ENCODE measurements at places on chromosomes 1 and 21. TPM values are rescaled to one million over a fixed set of nuclear protein-coding genes. Genes with fewer than 3 reads are reported as not detected.

CFHR4 gene
- not detected for total RNA-seq

CFHR1 gene
- not detected for total RNA-seq

S100A9 gene
- not detected for total RNA-seq

SHISA4 gene
- total RNA-seq: not detected

DNA sequence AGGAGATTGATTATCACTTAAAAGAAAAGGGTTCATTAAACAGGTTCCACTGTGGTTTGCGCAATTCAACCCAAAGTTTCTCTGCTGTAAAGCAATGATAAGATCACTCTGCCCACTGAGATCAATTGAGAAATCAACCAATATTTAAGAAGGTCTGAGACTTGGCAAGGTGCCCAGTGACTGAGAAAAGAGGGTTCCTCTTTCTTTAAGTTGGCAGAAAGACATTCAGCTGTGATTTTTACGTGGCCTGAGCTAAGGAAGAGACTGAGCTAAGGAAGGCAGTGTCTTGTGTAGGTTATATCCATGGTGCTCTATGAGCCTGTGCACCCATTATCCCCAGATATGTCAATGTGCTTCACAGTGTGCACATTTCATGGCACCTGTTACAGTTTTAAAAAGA, 344.1 kb downstream of the DISC1 start:
- H3K4me1 ChIP-seq: peaks cover 12% of the 10 kb centered on the region
- no peak for DNase-seq
- H3K36me3 ChIP-seq: no peaks in the 10 kb centered on the region

- H3K36me3 ChIP-seq: peaks cover 5% of the 10 kb centered on the region
- H3K27me3 ChIP-seq: no peaks in the 10 kb centered on the region
- H3K4me1 ChIP-seq: no peaks in the 10 kb centered on the region
- no peak for DNase-seq
- no peak overlapping the region for H3K27ac ChIP-seq
- no peak overlapping the region for H3K4me3 ChIP-seq
These were observed 59.9 kb downstream of the WARS2 start for GRCh38 chr1:119080586-119080985.

DNA sequence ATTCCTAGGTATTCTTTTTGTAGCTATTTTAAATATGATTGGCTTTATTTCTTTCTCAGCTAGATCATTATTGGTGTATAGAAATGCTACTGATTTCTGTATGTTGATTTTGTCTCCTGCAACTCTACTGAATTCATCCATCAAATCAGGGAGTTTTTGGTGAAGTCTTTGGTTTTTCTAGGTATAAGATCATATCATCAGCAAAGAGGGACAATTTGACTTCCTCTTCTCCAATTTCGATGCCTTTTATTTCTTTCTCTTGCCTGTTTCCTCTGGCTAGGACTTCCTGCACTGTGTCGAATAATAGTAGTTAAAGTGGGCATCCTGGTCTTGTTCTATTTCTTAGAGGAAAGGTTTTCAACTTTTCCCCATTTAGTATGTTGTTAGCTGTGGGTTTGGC, 27.5 kb upstream of the PRKACB start:
- no peak overlapping the region for H3K27ac ChIP-seq
- peaks cover 2% of the 10 kb centered on the region for H3K36me3 ChIP-seq
- no peak overlapping the region for H3K4me3 ChIP-seq
- H3K27me3 ChIP-seq: no peaks in the 10 kb centered on the region
- DNase-seq: no peak

DNA sequence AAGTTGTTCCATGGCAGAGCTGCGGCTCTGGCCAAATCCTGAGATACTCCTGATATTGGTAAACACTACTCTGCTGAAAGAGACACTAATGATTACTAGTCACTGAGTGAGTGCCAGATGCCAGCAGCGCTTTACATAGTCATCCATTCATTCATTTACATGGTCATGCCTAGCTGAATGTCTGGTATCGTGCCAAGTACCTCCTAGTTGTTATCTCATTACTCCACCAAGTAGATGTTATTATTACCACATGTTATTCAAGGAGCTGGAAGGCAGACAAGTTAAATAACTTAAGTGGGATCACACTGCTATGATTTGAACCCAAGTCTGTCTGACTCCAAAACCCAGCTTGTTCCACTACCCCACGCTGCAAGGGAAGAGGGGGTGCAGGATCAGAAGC, 4.7 kb downstream of the OLFML2B start:
- H3K4me3 ChIP-seq: no peak overlapping the region
- H3K27ac ChIP-seq: no peak overlapping the region
- peaks cover 20% of the 10 kb centered on the region for H3K27me3 ChIP-seq
- no peaks in the 10 kb centered on the region for H3K36me3 ChIP-seq

DNA sequence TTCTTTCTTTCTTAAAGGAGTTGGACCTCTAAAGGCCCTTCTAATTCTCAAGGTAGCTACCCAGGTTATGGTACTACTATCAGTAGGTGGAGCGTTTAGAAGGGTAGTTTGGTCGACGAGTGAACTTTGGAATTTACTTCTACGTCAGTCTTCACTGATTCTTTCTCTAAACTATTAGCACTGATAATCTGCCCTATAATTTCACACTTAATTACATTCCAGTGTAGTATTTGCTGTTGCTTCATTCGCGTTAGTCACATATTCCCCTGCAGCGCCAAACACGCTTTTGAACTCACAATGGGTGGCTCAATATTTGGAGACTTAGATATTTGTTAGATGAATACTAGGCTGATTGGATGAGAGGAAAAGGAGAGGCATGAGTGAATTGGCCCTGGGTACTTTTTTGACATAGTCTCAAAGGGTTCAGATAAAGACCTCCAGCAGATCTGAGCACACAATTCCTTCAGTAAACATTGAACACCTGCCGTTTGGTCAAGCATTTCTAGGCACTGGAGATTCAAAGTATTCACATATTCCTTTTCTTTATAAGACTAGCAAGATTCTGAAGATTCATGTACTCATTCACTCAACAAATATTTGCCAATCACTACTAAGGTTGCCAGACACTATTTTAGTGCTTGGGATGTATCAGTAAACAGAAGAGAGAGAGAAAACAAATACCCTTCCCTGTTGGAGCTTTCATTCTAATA, 929 bp upstream of the FOXJ3 start:
- DNase-seq: no peak
- H3K36me3 ChIP-seq: peaks cover 5% of the 10 kb centered on the region
- peak overlapping the region; percentile 74 for H3K4me3 ChIP-seq
- H3K27ac ChIP-seq: peak overlapping the region; percentile 86
- H3K27me3 ChIP-seq: no peaks in the 10 kb centered on the region
- H3K4me1 ChIP-seq: peaks cover 34% of the 10 kb centered on the region

DNA sequence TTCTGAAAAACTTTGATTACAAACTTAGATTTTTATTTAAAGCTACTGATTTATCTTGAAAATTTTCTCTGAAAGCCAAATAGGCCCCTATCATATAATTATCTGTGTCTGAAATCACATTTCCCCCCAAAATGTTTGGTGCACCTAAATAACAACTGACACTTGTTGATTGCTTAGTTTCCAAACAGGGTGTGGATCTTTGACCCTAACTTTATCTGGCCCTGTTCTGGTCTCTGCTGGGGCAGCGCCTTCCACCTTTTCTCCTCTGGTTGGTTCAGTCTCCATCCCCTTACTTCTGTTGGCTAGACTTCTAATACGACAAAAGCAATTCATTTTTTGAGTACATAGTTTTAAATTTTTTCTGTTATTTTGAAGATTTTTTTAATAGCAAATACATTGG, 10.2 kb upstream of the OTUD7B start:
- H3K4me1 ChIP-seq: no peaks in the 10 kb centered on the region
- no peak overlapping the region for H3K4me3 ChIP-seq
- no peaks in the 10 kb centered on the region for H3K36me3 ChIP-seq
- DNase-seq: no peak
- no peak overlapping the region for H3K27ac ChIP-seq
- peaks cover 13% of the 10 kb centered on the region for H3K27me3 ChIP-seq

GRCh38 chr1:89529196-89529595, 4.6 kb downstream of the LRRC8B start:
- H3K36me3 ChIP-seq: peaks cover 38% of the 10 kb centered on the region
- no peaks in the 10 kb centered on the region for H3K27me3 ChIP-seq
- DNase-seq: no peak
- no peak overlapping the region for H3K4me3 ChIP-seq
- no peak overlapping the region for H3K27ac ChIP-seq
- H3K4me1 ChIP-seq: peaks cover 21% of the 10 kb centered on the region

DNA sequence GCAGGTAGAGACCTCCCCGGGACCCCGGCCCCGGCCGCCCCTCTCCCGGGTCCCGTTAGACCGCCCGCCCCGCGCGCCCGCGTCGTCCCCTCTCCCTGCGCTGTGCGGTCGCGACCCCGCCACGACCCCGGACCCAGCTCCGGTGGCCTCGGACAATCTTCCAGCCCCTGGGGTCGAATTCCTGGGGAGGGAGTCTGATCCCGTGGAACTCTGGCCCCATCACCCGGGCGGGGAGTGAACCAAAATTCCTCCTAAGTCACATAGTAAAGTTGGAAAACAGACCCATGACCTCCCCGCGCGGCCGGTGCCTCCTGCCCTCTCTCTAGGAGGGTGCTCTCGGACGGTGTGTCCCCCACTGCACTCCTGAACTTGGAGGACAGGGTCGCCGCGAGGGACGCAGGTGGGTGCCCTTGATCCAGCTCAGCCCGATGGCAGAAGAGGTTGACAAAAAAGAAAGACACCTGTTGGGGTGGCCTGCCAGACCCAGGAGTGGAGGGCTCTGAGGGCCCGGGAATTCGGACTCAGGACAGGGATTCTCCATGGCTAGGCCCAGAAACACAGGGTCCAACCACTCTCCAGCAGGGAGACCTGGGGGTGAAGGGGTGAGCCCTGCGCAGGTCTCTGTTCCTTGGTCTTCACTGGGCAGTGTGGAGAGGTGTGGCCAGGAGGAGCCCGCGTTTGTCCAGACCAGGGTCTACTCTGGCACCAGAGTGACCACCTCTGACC, 451 bp downstream of the ADAMTSL4 start:
- no peaks in the 10 kb centered on the region for H3K36me3 ChIP-seq
- H3K4me1 ChIP-seq: peaks cover 36% of the 10 kb centered on the region
- peak overlapping the region; percentile 73 for H3K4me3 ChIP-seq
- no peak for DNase-seq
- H3K27ac ChIP-seq: no peak overlapping the region

DNA sequence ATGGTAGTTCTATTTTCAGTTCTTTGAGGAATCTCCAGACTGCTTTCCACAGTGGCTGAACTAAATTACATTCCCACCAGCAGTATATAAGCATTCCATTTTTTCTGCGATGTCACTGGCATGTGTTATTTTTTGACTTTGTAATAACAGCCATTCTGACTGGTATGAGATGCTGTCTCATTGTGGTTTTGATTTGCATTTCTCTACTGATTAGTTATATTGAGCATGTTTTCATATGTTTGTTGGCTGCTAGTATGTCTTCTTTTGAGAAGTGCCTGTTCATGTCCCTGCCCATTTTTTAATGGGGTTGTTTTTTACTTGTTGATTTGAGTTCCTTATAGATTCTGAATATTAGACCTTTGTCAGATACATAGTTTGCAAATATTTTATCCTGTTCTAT, 87.9 kb downstream of the RPS6KC1 start:
- no peaks in the 10 kb centered on the region for H3K4me1 ChIP-seq
- H3K27ac ChIP-seq: no peak overlapping the region
- no peak overlapping the region for H3K4me3 ChIP-seq
- H3K27me3 ChIP-seq: no peaks in the 10 kb centered on the region
- DNase-seq: no peak

- no peak overlapping the region for H3K27ac ChIP-seq
- H3K36me3 ChIP-seq: no peaks in the 10 kb centered on the region
- peaks cover 27% of the 10 kb centered on the region for H3K27me3 ChIP-seq
- DNase-seq: no peak
- no peaks in the 10 kb centered on the region for H3K4me1 ChIP-seq
- no peak overlapping the region for H3K4me3 ChIP-seq
These were observed 18.7 kb downstream of the HEYL start for GRCh38 chr1:39620659-39621165.

- DNase-seq: peak; percentile 43
- H3K36me3 ChIP-seq: no peaks in the 10 kb centered on the region
- H3K27me3 ChIP-seq: peaks cover 54% of the 10 kb centered on the region
- peaks cover 5% of the 10 kb centered on the region for H3K4me1 ChIP-seq
- H3K27ac ChIP-seq: no peak overlapping the region
These were observed 41.2 kb downstream of the RRAGC start for GRCh38 chr1:38818175-38818976.

DNA sequence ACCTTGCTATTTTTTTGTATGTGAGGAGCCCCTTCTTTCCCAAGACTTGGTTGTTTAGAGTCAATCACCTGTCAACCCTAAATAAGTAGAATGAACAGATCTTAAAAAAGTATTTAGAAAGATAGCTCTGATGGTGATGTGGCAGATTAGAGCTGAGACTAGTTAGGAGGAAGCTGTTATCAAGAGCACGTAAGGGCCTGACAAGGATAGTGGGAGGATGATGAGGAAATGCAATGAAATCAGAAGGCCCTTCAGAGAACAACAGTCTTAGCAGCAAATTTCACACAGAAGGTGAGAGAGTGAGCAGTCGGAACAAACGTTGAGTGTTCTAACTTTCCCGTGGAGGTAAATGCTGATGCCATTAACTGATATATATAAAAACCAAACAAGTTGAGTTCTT, 15.9 kb upstream of the S1PR1 start:
- no peak overlapping the region for H3K4me3 ChIP-seq
- no peak for DNase-seq
- H3K27ac ChIP-seq: peak overlapping the region; percentile 2
- H3K27me3 ChIP-seq: no peaks in the 10 kb centered on the region

DNA sequence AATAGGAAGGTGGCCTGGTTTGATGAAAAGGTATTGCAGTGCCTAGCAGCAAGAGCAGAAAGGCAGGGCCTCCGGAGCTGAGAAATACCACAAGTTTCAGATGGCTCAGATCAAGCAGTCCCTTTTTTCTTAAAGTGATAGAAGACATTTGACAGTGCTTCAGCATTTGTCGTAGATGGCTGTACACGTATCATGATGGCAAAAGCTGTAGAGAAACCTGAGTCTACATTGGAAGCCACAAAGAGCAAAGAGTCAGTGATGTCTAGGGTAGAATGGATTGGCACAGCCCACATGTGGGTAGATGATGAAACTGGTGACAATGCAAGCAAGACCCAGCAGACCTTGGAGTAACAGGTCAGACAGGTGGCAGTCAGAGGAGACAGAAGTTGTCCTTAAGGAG, 101.3 kb upstream of the ARTN start:
- DNase-seq: peak; percentile 42
- H3K27me3 ChIP-seq: no peaks in the 10 kb centered on the region
- H3K4me1 ChIP-seq: peaks cover 58% of the 10 kb centered on the region
- peaks cover 15% of the 10 kb centered on the region for H3K36me3 ChIP-seq
- no peak overlapping the region for H3K4me3 ChIP-seq

DNA sequence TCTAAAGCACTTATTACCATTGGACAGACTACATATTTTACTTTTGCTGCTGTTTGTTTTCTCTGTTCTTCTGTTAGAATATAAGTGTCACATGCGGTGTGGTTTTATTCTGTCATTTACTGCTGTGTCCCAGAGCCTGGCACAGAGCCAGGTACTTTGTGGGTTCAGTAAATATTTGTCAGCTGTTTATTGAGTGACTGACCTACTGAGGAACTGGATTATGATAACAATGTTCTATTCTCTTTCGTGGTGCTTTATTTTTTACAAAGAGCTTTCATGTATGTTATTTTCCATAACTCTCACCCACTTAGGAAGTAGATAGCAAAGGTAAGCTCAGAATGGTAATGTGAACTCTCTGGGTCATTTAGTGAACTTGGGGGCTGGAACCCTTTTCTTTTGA, 118.8 kb downstream of the RWDD3 start:
- H3K27me3 ChIP-seq: peaks cover 3% of the 10 kb centered on the region
- no peak for DNase-seq
- H3K4me3 ChIP-seq: no peak overlapping the region
- H3K4me1 ChIP-seq: no peaks in the 10 kb centered on the region

Data from activated CD8-positive, alpha-beta T cell treated with anti-CD3 and anti-CD28 coated beads, Interleukin-2, amount 10 ng/mL, durations not matched to agents 7 days and 5 days (primary cell).